Kasumi-1 (cell line): ENCODE measurements at places on chromosomes 3 and 15.
A peak's percentile ranks its signal among the peaks of the same experiment; 100 is the strongest.

DNA sequence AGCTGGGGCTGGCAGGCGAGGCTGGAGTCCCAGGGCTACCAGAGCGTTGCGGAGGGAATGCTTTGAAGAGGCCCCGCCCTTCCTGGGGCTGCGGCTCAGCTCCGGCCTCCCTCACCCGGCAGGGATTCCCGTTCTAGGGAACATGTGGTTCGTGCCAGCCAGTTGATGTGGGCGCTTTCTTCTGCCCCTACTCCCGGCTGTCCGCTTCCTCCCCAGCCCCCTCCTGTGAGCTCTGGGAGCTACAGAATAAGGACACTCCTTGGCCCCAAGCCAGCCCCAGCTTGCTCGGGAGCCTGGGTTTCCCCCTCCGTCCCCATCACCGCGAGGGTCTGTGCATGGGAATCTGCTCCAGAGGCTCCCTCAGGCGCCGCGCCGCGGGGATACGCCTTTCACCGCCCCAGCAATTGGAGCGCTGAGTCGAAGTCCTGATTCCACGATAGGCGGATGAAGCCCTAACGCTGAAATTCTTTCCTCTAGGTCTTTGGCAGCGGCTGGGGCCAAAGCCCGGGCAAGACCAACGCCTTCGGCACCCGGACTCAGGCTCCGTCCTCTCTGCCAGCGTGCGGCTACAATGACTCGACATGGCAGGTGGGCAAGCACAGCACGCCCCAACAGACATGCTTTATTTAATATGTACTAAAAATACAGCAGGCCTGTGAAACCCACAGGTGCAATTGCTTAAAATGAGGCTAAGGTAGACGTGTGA, 69.5 kb downstream of the KLF15 start:
- no peak for DNase-seq

DNA sequence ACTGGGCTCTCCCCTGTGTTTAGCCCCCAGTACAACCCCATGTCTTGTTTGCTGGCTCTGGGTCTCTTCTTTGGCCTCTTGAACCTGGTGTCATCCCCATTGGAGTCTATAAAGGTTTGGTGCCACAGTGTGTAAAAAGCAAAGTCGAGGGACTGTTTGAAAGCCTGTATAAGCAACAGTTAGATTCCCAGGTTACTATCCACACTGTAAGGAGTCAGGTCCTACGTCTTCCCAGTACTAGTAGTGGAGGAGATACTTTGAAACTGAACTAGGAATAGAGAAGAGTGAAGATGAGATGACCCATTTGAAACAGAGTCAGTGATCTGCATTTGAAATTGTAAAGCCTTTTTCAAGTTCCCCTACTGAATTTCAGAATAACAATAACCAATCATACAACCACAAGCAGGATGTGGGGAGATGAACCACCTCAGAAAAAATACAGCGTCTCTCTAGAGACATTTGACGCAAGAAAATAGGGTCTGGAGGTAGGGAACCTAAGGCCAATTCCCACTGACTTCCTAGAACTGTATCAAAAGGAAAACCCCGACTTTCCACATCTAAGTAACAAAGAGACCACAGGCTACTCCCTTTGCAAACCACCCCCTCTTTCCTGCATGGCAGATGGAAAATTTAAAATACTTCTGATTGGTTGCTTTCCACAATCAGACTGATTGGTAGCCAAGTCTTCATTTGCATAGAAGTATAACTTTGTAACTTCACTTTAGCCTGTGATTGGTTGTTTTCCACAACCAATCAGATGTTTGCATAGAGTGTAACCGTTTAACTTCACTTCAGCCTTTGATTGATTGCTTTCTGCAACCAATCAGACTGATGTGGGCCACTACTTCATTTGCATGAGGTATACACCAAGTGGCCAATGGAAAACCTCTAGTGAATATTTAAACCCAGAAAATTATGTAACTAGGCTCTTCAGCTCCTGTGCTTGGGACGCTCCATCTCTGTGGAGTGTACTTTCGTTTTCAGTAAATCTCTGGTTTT, 49.9 kb upstream of the NEDD4 start:
- DNase-seq = no peak

GRCh38 chr3:40104441-40104840, 205.1 kb upstream of the EIF1B start:
- DNase-seq = no peak

DNA sequence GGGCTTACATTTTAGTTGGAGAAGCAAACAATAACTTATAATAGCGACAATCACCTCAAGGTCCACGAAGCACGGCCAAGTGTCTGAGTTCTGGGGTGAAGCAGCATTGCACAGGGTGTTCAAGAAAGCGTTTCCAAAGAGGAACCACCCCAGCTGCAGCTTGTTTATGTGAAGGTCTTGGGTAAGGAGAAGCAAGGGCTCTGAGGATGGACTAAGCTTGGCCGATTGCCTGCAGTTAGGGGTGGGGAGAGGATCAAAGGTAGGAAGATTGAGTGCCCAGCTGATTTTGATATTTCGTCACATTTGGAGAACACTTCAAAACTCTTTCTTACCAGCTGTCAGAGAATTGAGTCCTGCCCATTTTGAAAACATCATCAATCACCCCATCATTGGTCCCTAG, 321.6 kb upstream of the DNAJC19 start:
- DNase-seq = no peak

DNA sequence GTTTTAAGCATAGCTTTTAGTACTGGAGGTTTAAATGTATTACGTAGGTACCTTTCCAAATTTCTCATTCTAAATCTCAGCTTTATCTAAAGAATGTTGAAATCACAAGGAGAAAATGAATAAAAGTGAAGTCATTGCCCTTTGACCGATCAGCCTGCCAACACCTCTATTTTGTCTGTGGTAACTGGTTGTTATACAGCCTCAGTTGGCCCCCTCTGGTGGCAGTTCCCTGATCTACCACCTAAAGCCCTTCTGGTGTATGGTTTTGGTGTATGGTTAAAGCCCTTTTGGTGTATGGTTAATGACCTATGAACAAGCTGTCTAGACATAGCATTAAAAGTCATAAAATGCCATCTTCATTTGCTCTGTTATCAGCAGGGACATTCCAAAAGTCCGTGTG, 378.2 kb upstream of the AZI2 start:
- DNase-seq = peak; percentile 47

GRCh38 chr3:100455841-100456550, 36.4 kb upstream of the TMEM45A start:
- peak; percentile 7 for DNase-seq

DNA sequence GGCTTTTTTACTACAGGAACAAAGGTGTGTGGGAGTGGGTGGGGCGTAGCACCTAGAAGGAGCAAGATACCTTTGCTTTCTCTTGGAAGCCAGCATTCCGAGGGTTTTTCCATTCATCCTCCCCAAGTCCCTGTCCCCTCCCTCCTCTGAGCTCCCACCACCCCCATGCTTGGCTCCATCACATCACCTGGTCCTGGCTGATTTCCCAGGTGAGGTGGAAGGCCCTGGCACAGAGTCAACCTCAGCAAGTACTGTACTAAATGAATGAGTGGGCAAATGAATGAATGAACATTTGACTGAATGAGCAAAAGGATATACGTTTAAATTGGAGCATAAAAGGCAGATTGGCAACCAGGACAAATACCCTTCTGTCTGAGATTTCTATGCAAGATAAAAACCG, 45.4 kb downstream of the DZIP1L start:
- no peak for DNase-seq

DNA sequence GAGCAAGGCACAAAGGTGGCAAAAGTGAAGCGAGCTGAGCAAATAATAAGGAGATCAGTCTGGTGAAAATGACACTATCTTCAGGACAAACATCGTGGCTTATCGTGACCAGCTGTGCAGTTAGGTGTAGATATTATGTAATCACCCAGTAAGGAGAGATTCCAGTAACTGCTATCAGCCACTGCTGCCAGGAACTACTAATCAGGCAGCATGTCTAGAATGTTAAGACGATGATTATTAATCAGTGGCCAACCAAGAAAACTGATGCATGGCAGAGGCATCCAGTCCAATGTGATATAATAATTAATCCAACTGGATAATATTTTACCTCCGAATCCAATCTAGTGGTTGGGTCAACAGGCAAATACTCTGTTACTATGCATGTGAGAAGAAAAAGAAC, 252.7 kb upstream of the ZPLD1 start:
- DNase-seq = no peak

DNA sequence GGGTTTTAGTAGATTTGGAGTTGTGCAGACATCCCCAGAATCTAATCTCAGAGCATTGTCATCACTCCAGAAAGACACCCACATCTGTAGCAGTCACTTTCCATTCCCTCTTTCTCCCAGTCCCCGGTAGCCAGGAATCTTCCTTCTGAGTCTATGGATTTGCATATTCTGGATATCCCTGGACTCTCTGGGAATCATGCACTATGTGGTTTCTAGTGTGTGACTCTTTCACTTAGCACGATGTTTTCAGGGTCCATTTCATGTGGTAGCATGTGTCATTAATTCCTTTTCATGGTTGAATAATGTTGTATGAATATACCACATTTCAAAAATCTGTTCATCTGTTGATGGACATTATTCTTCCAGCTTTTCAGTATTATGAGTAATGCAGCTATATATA, 29.3 kb downstream of the FBLN2 start:
- no peak for DNase-seq

DNA sequence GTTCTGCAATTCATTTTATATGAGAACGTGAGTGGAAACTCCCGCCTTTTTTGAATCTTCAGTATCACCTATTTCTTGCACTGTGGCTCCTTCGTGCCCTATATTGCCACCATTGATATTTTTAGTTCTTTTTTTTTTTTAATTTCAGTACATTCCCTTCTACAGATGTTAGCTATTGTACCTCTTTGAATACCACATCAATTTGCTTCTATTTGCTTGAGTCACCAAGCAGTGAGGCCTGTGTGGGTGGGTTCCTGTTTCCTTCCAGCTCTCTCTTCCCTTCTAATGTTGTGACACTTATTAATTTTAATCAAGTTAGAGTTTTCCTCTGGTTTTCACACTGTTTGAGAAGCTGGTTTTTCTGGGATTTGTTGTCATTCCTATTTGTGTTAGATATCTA, 8.7 kb downstream of the HACD2 start:
- peak; percentile 58 for DNase-seq

DNA sequence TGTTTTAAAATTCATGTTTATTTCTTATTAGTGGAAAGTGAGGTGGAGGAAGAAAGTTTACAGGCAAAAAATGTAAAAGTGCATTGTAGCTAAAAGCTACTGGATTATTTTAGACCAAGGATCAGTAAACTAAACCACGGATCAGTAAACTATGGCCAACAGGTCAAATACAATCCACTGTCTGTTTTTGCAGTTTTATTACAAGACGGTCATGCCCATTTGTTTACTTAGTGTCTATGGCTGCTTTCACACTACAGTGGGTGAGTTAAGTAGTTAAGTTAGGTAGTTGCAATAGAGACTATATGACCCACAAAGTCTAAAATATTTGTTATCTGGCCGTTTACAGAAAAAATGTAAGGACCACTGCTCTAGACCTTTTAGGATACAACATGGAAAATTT, 82.0 kb downstream of the NR2E3 start:
- DNase-seq = no peak

GRCh38 chr3:134352031-134352671, 22.1 kb downstream of the AMOTL2 start:
- DNase-seq = no peak

GRCh38 chr3:70963431-70964275, 619.9 kb downstream of the FOXP1 start:
- peak; percentile 9 for DNase-seq

DNA sequence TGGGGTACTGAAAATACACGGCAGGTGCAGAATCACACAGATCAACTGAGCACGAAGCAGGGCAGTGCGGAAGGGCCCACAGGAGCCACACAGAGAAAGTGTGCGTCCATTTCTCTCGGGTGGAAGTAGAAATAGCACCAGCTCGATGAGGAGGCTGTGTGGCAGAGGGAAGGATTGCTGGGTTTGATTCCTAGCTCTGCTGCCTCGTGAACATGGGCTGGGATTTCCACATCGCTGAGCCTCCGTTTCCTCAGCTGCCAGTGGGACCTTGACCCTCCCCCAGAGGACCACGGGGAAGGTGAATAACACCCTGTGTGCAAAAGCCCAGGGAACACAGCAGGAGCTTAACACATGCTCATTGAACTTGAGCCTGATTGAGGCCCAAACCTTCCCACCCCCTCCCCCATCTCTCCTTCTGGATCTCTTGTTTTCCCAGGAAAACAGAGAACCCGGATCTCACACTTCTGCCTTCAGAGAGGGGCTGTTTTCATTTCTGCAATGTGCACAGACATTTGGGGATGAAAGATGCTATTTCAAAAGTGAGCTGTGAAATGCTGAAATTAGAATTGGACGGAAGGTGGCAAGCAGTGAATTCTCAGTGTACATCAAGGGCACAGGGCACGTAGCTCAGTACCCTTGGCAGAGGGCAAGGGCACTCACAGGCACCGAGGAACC, 38.4 kb downstream of the ABTB1 start:
- no peak for DNase-seq

- no peak for DNase-seq
Measured at GRCh38 chr3:100748220-100748619, 38.9 kb downstream of the TFG start.

GRCh38 chr3:156761007-156761406, 65.1 kb upstream of the LEKR1 start:
- no peak for DNase-seq

- DNase-seq = no peak
Measured at GRCh38 chr3:28856796-28857195, 424.1 kb upstream of the RBMS3 start.

GRCh38 chr3:58998476-58999117, 51.2 kb downstream of the CFAP20DC start:
- no peak for DNase-seq

- no peak for DNase-seq
Measured at GRCh38 chr15:46366360-46367007, 731.7 kb downstream of the SQOR start.

GRCh38 chr15:84099181-84099580, 136.4 kb upstream of the GOLGA6L4 start:
- peak; percentile 44 for DNase-seq

GRCh38 chr3:98945666-98946065, 44.2 kb upstream of the DCBLD2 start:
- DNase-seq = no peak

DNA sequence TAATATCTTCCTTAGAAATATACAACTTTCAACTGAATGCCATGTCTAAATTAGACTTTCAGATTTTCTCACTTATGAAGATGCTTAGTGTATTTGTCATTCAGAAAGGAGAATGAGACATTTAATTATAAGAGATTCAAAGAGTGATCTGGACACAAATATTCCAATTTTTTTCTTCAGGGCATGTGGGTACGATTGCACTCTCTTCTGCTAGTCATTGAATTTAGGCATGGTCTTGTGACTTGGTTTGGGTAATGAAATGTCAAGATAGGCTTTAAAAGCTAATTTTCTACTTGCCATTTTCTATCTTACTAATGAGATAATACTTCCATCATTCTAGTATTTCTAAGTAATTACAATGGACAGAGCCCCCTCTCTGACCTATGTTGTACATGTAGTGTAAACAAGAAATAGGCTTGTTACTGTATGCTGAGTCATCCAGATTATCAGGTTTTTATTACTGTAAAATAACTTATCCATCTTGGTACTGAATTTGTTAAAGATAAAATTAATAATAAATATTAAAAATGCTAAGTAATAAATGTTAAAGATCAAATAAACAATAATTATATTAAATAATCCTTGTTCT, 770.8 kb upstream of the BCHE start:
- no peak for DNase-seq

- DNase-seq = no peak
Measured at GRCh38 chr3:116199063-116199462, 246.2 kb downstream of the LSAMP start.
